Breast epithelium (tissue), 4 donors: ENCODE measurements at places on chromosomes 5 and 9. TPM values are rescaled to one million over a fixed set of nuclear protein-coding genes. Genes with fewer than 3 reads are reported as not detected.

DNA sequence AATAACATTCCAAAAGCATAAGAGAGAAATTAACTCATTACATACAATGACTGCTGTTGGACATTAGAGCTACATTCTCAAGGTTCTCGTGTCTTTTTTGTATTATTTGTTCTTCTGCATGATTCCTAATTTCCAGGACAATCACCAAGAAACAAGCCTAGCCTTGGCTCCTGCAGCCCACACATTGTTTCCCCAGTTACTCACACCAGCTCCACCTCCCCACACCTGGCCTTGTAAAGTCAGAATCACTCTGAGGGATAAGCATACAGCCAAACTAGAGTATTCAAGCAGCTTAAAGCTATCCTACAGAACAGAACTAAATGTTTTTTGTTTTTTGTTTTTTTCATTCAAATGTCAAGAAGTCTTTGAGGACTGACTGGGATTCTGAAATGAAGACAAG, 189.2 kb downstream of the HINT1 start:
- no peak overlapping the region for H3K27ac ChIP-seq
- H3K27me3 ChIP-seq: no peaks in the 10 kb centered on the region
- H3K4me1 ChIP-seq: no peaks in the 10 kb centered on the region
- no peak for DNase-seq
- no peaks in the 10 kb centered on the region for H3K36me3 ChIP-seq
- H3K4me3 ChIP-seq: no peak overlapping the region

IFNA2 gene
- not detected for total RNA-seq

TMEM252 gene
- total RNA-seq: not detected

FBP2 gene
- total RNA-seq: not detected

PPP1R26 gene
- 15.1 TPM for total RNA-seq

IDNK gene
- total RNA-seq: 5.1 TPM

OLFM1 gene
- total RNA-seq: 25.2 TPM

HAND1 gene
- total RNA-seq: 0.59 TPM

DNA sequence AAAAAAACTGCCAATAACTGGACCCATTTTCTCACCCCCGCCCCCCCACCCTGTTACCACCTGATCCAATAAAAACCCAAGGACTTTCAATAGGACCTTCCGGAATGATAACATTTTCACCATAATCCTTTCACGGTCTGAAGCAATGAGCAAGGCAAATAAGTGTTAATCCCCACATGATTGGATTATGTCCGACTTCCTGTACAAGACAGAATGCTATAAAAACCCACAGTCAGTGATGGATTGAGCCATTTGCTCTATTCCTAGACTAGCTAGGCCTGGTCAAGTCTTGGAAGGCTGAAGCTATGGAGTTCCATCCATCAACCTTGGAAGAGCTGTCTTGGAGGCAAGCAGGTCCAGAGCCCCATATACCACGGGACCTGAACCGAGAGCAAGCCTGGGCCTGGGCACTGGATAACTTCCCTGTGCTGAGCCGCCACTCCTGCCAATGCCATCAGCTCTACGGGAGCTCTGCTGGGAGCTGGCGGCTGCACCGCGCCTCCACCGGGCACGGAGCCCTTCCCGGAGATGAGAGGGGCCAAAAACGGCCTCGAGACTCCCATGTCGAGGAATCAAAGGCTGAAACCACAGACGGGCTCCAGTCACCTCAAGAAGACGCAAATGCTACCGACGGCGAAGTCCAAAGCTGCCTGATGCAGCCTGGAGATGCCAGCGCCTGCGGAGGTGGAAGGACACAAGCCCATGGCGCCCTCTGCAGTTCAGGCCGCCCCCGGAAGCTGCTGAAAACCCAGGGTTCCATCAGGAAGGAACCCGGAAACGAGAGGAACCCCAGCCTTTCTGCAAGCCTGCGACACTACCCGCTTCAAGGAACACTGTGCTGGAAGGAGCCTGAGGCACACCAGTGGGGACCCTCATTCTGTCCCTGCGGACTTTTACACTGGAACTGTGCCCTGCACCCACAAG, 69.2 kb downstream of the ANXA2R start:
- no peak for DNase-seq
- H3K4me1 ChIP-seq: no peaks in the 10 kb centered on the region
- H3K27me3 ChIP-seq: no peaks in the 10 kb centered on the region
- no peaks in the 10 kb centered on the region for H3K36me3 ChIP-seq

DNA sequence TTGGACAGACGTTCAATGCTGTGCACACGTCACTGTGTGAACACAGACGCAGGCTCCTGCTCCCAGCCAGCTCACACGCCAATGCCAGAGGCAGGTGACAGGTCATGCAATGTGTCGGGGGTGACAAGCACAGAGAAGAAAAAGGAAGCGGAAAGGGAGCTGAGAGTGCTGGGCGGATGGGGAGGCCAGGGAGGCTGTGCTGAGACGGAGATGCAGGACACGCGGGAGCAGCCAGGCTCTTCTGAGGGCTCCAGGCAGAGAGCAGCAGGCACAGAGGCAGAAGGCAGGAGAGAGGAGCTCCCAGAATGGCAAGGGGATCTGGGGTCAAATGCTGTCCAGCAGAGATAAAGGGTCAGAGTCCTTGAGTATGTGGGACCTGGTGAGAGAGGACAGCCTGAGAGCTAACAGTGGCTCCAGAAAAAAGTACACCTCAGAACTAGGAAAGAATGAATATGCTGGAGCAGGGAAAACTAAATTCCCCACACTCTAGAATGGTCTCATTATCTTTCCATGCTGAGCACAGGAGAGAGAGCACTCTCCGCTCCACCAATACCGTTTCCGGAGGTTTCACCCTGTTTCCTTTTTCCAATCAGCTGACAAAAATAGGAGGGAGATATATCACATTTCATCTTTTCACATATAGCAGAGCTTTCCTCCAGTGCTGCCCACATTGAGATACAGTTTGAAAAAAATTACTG, 32.8 kb upstream of the NSMF start:
- H3K36me3 ChIP-seq: no peaks in the 10 kb centered on the region
- no peaks in the 10 kb centered on the region for H3K27me3 ChIP-seq
- no peaks in the 10 kb centered on the region for H3K4me1 ChIP-seq
- no peak overlapping the region for H3K4me3 ChIP-seq
- no peak for DNase-seq

PCDHB14 gene
- total RNA-seq: 5.9 TPM

DNA sequence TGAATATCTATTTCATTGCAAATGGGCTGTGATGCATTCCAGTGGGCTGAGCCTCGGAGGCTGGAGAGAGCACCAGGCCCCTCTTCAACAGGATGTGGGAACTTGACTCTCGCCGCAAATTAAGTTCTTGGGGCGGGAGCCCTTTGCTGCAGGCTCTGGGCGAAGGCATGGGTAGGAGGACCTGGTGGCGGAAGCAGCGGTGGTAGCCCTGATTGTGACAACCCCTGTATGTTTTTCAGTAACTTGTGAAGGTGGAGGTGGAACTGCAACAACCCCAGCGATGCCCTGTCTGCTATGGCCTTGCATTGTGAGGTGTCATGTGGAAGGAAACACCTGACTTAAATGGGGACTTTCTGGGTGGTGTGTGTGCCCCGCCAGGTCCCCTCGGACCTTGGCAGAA, 9.4 kb downstream of the FYB1 start:
- DNase-seq: no peak
- no peaks in the 10 kb centered on the region for H3K27me3 ChIP-seq
- H3K27ac ChIP-seq: no peak overlapping the region
- H3K36me3 ChIP-seq: no peaks in the 10 kb centered on the region

DNA sequence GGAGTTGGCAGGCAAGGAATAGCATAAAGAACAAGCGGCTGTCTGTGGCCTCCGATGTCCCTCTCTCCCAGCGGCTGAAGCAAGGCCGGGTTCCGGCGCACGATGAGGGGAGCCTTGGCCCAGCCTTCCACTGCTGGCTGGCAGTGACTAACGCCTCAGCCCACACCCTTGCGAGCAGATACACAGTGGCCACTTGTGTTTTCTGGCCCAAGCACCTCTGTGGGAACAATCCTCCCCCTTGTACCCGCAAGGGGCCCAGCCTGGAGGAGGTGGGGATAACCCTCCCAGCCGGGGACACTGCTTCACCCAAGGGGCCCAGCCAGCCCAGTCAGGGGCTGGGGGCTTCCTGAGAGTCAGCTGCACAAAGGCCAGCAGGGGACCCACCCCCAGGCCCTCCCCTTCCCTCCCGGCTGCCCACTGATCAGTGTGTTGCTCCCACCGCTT, 23.2 kb downstream of the STK10 start:
- no peaks in the 10 kb centered on the region for H3K4me1 ChIP-seq
- DNase-seq: no peak
- no peak overlapping the region for H3K4me3 ChIP-seq
- H3K36me3 ChIP-seq: no peaks in the 10 kb centered on the region
- no peaks in the 10 kb centered on the region for H3K27me3 ChIP-seq

- H3K4me1 ChIP-seq: peaks cover 3% of the 10 kb centered on the region
- no peaks in the 10 kb centered on the region for H3K36me3 ChIP-seq
- H3K27ac ChIP-seq: peak within 1 kb of the TSS; percentile 91
- DNase-seq: peak; percentile 54
These were observed at the start of gene SPACA9 for GRCh38 chr9:132878695-132879456. Gene SPACA9 (plus strand): TSS chr9:132878898. CDS start chr9:132883948, 5,050 bp downstream.

GRCh38 chr5:36928947-36929346, 52.4 kb downstream of the NIPBL start:
- H3K27me3 ChIP-seq: no peaks in the 10 kb centered on the region
- no peaks in the 10 kb centered on the region for H3K36me3 ChIP-seq
- DNase-seq: no peak
- no peak overlapping the region for H3K4me3 ChIP-seq
- H3K4me1 ChIP-seq: no peaks in the 10 kb centered on the region

PRLR gene
- total RNA-seq: 28.8 TPM

CAMK4 gene
- 1.5 TPM for total RNA-seq

EFNA5 gene
- 34.2 TPM for total RNA-seq

ABO gene
- 2.8 TPM for total RNA-seq

- no peak for DNase-seq
- no peak overlapping the region for H3K4me3 ChIP-seq
- no peaks in the 10 kb centered on the region for H3K4me1 ChIP-seq
- H3K27me3 ChIP-seq: no peaks in the 10 kb centered on the region
- no peaks in the 10 kb centered on the region for H3K36me3 ChIP-seq
These were observed 90.2 kb upstream of the FAM174A start for GRCh38 chr5:100444961-100445360.

DNA sequence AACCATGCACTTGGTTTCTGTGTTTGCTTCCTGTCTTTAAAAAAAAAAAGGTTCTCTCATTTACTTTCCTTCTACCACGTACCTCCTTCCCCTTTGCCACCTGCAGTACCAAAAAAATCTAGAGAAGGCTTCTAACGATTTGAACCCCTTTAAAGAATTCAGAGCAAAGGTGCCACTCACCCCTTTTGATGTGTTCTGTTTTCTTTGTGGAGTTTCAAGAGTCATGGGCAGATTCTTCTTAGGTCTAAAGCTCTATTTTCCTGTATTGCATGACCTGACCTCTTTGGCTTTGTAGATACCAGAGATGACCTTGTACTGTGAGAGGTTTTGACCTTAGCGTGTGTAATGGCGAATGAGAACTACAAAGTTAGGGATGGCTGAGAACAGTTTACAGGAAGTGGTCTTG, 29.0 kb downstream of the TXNDC8 start:
- DNase-seq: no peak
- no peak overlapping the region for H3K27ac ChIP-seq
- H3K27me3 ChIP-seq: no peaks in the 10 kb centered on the region
- H3K4me3 ChIP-seq: no peak overlapping the region

DNA sequence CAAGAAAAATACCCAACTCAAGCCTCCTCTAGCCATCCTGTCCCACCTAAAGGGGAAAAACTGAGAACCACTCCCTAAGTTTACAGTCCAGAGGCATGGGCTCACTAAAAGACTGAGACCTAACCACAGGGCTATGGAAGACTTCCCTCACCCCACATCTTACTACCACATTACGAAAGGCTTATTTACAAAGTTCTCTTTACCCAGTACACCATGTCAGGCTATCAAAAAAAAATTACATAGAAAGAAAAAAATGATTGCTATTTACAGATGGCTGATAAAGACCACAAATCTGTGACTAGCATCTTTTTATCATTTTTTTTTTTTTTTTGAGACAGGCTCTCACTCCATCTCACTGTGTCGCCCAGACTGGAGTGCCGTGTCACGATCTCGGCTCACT, 69.7 kb upstream of the TNPO1 start:
- DNase-seq: no peak
- no peak overlapping the region for H3K27ac ChIP-seq
- H3K36me3 ChIP-seq: no peaks in the 10 kb centered on the region

DNA sequence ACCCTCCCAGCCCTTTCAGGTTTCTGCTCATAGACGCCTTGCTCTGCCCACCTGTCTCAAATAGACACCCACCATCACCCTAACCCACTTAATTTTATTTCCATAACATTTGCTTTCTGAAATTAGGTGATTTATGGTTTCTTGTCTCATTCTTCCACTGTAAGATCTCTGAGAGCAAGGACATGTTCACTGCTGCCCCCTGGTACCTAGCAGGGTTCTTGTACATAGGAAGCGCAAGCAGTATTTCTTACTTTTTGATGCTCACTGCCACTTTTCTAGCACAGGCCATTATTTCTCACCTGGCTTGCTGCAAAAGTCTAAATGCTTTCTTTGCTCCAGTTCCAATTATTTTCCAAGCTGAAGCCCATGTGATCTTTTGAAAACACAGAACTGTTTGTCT, 16.8 kb downstream of the C9orf57 start:
- no peaks in the 10 kb centered on the region for H3K36me3 ChIP-seq
- no peak overlapping the region for H3K4me3 ChIP-seq
- no peak overlapping the region for H3K27ac ChIP-seq
- no peak for DNase-seq
- H3K4me1 ChIP-seq: no peaks in the 10 kb centered on the region
- no peaks in the 10 kb centered on the region for H3K27me3 ChIP-seq

DNA sequence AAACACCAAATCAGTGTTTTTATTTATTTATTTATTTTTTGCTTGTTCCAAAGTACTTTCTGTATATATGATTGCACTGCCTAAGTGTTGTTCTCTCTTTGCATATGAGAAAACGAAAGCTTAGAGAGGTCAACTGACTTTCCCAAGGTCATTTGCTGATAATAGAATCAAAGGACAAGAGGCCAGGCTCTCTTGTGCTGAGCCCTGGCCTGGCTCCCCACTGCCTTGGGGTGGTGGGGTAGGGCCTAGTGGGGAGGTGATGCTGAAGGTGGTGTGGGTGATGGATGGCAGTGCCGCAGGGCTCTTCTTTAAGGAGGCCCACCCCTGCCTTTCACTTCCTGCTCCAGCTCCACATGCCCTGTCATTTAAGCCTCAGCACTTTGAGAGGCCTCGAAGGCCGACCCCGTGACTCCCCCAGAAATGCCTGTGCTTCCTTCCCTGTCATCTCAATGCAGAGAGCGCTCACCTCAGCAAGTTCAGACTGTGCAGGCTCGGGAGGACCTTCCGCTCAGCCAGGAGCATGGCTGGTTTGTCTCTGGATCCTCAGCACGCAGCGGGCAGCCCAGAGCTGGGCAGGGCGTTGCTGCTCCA, 59.5 kb downstream of the SMIM23 start:
- no peak overlapping the region for H3K4me3 ChIP-seq
- no peaks in the 10 kb centered on the region for H3K27me3 ChIP-seq
- DNase-seq: no peak
